ENCODE measurements at places on chromosomes 5 and 9.

GRCh38 chr5:142830241-142831008, 60.2 kb downstream of the ARHGAP26 start:
- DNase-seq: no peak

DNA sequence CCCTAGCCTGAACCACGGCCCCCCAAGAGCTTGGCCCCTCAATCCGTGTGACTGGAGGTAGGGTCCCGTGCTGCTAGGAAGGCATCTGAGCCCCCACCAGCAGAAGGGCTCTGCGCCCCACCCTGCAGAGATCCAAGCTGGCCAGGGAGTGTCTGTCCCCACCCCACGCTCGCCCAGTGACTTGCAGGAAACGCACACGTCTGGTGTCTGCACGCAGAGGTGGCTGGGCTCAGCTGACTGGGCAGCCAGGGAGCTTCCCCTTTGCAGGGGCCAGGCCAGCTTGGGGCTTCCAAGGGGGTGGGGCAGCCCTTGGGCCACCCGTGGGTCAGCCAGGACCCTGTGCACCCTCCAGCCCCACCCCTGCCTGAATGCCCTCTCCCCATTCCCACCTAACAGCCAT, 24.3 kb downstream of the NOTCH1 start:
- DNase-seq: no peak

- DNase-seq: no peak
Measured at GRCh38 chr5:111855356-111855755, 98.4 kb upstream of the NREP start.

DNA sequence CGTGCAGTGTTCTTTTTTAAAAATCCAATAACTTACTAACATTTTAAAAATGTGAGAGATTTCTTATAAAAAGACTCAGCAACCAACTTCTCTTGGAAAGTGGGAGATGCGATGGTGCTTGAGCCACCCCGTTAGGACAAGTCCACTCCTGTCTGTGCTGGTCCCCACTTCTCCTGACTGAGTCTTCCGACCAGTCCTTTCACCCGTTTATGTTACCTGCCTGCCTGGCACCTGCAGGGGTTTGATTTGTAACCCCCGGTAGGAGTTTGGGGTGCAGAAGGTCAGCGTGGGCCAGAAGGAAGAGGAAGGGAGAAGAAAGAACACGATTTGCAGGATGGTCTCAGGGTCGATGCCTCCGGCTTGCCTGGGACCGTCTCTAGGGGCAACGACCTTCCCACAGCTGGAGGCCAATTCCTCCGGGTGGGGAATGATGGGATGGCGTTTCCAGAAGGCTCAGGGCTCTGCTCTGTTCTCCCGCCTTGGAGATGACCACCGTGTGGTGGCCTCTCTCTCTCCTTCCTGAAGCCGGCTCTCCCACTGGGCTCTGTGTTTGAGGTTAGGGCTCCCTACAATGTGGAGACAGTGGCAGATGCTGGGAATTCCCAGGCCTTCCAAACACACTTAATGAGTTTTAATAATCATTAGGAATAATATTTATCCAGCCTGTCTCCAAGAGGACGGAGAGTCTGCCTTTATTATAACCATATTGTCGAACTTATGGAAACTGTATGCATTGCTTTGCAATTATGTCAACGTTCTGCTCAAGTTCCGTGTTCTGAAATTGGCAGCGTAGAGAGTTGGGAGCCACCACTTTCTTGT, 14.8 kb downstream of the COL27A1 start:
- DNase-seq: no peak

DNA sequence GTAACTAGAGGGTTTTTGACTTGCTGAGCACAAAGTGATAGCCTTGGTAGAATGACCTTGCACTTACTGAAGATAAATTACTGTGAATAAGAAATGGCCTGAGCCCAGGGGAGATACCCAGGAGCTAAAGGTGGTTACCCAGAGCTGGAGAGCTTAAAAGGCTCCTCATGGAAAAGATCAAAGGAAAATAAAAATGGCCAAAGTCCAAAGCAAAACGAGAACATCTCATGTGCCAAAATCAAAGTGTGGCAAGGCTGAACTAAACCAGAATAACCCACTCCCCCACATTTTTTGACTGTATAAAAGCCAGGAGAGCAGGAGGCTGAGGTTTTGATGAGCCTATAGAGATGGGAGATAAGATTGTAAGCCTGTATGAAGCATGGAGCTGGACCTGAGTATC, 14.4 kb downstream of the IDNK start:
- DNase-seq: no peak

- DNase-seq: no peak
Measured at GRCh38 chr9:79220666-79221065, 351.1 kb upstream of the TLE4 start.

DNA sequence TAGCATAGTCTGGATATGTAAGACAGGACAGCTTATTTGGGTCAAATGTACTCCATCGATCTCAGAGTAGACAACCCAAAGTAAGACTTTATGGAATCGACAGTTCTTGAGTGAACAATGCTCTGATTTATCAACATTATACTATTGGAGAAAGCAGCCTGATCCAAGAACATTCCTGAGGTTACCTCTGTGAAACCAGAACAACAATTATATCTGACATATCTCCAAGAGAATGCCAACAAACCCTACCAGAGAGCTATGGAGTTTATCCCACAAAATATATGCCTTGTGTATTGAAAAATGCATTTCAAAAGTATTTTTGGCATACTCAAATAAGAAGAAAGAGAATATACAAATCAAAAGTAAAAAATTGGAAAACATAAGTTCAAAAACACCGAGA, 1985.9 kb downstream of the EFNA5 start:
- no peak for DNase-seq

- DNase-seq: no peak
Measured at GRCh38 chr5:142847898-142848790, 78.0 kb downstream of the ARHGAP26 start.

DNA sequence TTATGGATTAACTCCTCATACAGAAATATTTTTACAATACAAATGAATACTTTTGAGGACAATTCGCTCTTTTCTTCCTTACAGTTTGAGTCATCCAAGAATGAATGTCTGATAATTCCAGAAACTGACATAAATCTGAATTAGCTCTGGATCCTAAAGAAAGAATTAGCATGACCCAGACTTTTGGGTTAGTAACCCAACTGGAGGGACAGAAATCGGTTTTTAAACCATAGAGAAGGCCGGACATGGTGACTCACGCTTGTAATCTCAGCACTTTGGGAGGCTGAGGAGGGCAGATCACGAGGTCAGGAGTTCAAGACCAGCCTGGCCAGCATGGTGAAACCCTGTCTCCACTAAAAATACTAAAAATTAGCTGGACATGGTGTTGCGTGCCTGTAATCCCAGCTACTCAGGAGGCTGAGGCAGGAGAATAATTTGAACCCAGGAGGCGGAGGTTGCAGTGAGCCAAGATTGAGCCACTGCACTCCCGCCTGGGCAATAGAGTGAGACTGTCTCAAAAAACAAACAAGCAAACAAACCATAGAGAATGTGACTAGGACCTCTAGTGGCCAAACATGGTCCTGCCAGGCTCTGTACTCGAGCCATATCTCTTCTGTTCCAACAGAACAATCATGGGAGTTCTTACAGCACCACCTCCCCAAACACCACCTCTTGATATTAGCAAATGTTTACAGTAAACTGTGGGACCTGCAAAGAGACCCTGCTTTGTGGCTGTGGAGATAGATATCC, 44.8 kb downstream of the LURAP1L start:
- DNase-seq: no peak

DNA sequence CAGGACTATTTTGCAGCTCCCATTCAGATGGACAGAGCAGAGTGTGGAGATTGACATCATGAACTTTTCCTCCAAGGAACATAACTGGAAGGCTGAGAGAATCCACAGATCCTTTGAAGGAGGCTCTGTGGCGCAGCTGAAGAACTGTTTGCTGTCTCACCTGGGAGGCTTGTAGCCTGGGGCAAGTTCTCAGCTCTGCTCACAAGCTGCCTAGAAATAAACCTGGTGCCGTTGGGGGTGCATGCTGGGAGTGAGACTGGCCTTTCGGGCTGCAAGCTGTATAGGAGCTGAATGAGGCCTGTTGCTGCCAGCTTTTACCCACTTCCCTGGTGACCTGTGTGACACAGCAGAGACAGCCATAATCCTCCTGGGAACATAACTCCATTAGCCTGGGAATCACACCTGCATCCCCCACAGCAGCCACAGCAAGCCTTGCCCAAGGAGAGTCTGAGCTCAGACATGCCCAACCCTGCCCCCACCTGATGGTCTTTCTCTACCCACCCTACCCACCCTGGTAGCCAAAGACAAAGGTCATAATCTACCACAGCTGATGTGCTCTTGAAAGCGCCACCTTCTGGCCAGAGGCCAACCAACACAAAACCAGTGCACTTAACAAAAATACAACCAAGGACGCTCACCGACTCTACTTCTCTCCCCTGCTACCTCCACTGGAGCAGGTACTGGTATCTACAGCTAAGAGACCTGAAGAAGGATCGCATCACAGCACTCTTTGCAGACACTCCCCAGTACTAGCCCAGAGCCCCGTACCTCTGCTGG, 205.1 kb upstream of the MRPS30 start:
- no peak for DNase-seq

Measured in activated T-cell treated with anti-CD3 and anti-CD28 coated beads for 48 hours (primary cell).